ENCODE measurements at places on chromosomes 13 and 19. TPM values are rescaled to one million over a fixed set of nuclear protein-coding genes. Genes with fewer than 3 reads are reported as not detected.

The SBK3 gene
- not detected for polyA plus RNA-seq

The LRRC25 gene
- 0.07 TPM for polyA plus RNA-seq

The LIN37 gene
- 8.3 TPM for polyA plus RNA-seq

The IRGC gene
- not detected for polyA plus RNA-seq

The MAST3 gene
- 16.7 TPM for polyA plus RNA-seq

The NXNL1 gene
- polyA plus RNA-seq = not detected

The PCDH20 gene
- polyA plus RNA-seq = not detected

The RXFP2 gene
- not detected for polyA plus RNA-seq

The OR4F17 gene
- not detected for polyA plus RNA-seq

The ERF gene
- 2.7 TPM for polyA plus RNA-seq

The CCDC70 gene
- polyA plus RNA-seq = not detected

The CERS1 gene
- polyA plus RNA-seq = not detected

The ZNF28 gene
- polyA plus RNA-seq = 14.9 TPM

The JAK3 gene
- 96.2 TPM for polyA plus RNA-seq

The AMH gene
- not detected for polyA plus RNA-seq

The ZNF136 gene
- polyA plus RNA-seq = 17.0 TPM

The HSH2D gene
- polyA plus RNA-seq = 12.6 TPM

The MAP4K1 gene
- 177 TPM for polyA plus RNA-seq

The S1PR5 gene
- 1.3 TPM for polyA plus RNA-seq

The SLC10A2 gene
- polyA plus RNA-seq = not detected

The FCER2 gene
- polyA plus RNA-seq = not detected

The ATP8A2 gene
- polyA plus RNA-seq = 0.47 TPM

The FAAP24 gene
- polyA plus RNA-seq = 0.78 TPM

The ZNF91 gene
- 8.9 TPM for polyA plus RNA-seq

The CILP2 gene
- polyA plus RNA-seq = not detected

The NCAN gene
- not detected for polyA plus RNA-seq

The SLITRK5 gene
- polyA plus RNA-seq = not detected

The ZNF44 gene
- 27.9 TPM for polyA plus RNA-seq

The CEACAM3 gene
- polyA plus RNA-seq = not detected

The SYT5 gene
- polyA plus RNA-seq = 0.29 TPM

The ZNF415 gene
- polyA plus RNA-seq = 1.6 TPM

The RETN gene
- 0.48 TPM for polyA plus RNA-seq

The SLC7A10 gene
- not detected for polyA plus RNA-seq

The UPK1A gene
- polyA plus RNA-seq = not detected

The FGF22 gene
- polyA plus RNA-seq = not detected

The AKT2 gene
- polyA plus RNA-seq = 10.6 TPM

The LILRB4 gene
- not detected for polyA plus RNA-seq

The CLEC17A gene
- not detected for polyA plus RNA-seq

The NFIC gene
- 1.9 TPM for polyA plus RNA-seq

The NANOS3 gene
- polyA plus RNA-seq = not detected

The ZNF99 gene
- not detected for polyA plus RNA-seq

The ZFP36 gene
- 191 TPM for polyA plus RNA-seq

The VSTM2B gene
- not detected for polyA plus RNA-seq

The COL4A1 gene
- not detected for polyA plus RNA-seq

The KANK3 gene
- polyA plus RNA-seq = 1.1 TPM

The COX7A1 gene
- polyA plus RNA-seq = not detected

The CYP2A6 gene
- polyA plus RNA-seq = not detected

The PROZ gene
- polyA plus RNA-seq = 0.32 TPM

The POSTN gene
- not detected for polyA plus RNA-seq

The AP1M2 gene
- polyA plus RNA-seq = not detected

The GJB6 gene
- not detected for polyA plus RNA-seq

The TBXA2R gene
- 0.35 TPM for polyA plus RNA-seq

The NUDT19 gene
- 5.4 TPM for polyA plus RNA-seq

The CFAP97D2 gene
- polyA plus RNA-seq = not detected

The BST2 gene
- polyA plus RNA-seq = 173 TPM

The USF2 gene
- polyA plus RNA-seq = 9.4 TPM

The CEACAM4 gene
- not detected for polyA plus RNA-seq

All from CD4-positive, alpha-beta memory T cell (primary cell).